T-helper 9 cell (primary cell): ENCODE measurements at places on chromosomes 3 and 15.

DNA sequence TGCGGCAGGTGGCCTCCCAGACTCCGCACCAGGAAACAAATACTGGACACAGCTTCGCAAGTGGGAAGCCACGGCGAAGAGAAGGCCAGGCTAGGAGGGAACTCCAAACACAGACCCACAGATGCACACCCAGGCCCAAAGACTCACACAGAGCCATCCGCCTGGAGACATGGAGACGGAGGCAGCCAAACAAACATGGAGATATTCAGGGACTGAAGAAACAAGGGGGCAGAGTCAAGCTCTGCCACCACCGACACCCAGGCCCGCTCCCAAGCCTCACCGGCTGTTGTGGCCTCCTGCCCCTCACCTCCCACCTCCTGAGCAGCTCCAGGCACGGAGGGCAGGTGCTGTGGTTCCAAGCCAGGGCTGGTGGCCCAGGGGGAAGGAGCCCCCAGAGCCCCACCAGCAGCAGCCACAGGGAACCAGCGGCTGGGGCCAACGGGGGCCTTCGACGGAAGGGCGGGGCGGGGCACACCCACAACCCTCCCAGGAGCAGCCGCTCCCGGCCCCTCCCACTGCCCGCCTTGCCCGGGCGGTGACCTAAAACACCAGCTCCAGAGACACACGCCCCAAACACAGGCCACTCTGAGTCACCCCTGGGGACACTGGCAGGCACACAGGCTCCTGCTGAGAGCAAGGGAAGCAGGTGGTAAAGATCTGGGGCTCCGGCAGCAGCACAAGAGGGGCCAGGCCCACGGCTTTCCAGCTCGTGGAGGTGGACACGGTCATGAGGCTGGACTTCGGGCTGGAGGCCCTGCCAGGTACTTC lies 31.9 kb downstream of the TNK2 start:
- DNase-seq, result peak; percentile 13

GRCh38 chr15:93124126-93124525 lies 35.1 kb upstream of the RGMA start:
- DNase-seq, result no peak

- DNase-seq, result peak; percentile 57
Measured at GRCh38 chr15:31197497-31198414, 96.2 kb upstream of the TRPM1 start.

- DNase-seq, result no peak
Measured at GRCh38 chr3:128573707-128574162, 76.9 kb downstream of the RPN1 start.

GRCh38 chr15:82660378-82660777 lies 13.2 kb upstream of the CPEB1 start:
- DNase-seq, result no peak

- DNase-seq, result no peak
Measured at GRCh38 chr3:111763001-111763471, 96.0 kb upstream of the PHLDB2 start.

DNA sequence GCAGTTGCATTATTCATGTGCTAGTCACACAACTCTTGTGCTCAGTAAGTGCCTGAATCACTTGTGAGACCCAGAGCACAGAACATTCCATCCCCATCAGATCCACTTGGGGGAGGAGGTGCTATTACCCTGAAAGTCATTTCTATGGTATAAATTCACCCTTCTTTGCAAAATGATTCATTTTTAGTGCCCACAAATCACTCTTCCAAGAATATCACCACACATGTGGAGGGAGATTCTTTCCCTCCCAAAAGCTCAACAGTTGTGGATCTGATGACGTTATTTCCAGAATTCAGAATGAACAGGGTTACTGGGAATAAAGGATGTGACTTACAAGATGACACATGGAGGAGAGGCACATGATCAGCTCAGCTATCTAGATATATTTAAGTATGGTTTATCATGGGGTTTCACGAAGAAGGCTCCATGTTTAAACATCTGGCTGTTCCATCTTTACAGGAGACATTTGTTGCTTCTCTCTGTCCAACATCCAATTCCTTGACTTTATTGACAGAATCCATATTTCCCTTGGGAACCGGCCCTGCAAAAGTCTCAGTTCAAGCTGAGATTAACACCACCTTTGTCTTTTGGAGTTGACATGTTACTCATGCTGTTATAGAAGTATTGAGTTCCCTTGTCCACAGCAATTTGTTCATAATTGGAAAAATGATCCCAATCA lies 214.2 kb upstream of the PROK2 start:
- DNase-seq, result no peak

DNA sequence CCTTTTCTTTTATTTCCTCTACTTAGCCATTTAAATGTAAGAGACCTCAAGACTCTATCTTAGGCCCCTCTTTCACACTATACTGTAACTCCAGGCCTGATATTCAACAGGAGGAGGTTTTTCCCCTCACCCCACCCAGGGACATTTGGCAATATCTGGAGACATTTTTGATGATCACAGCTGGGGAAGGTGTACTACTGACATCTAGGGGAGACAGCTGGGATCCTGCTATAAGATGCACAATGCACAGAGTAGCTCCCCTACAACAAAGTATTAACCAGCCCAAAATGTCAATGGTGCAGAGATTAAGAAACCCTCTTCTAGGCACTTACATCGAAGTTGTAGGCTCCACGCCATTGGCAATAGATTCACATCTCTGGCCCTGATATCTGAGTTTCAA lies 517.5 kb upstream of the UBE2E2 start:
- no peak for DNase-seq

DNA sequence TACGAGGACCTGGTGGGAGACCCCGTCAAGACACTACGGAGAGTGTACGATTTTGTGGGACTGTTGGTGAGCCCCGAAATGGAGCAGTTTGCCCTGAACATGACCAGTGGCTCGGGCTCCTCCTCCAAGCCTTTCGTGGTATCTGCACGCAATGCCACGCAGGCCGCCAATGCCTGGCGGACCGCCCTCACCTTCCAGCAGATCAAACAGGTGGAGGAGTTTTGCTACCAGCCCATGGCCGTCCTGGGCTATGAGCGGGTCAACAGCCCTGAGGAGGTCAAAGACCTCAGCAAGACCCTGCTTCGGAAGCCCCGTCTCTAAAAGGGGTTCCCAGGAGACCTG lies 2.5 kb downstream of the CHST2 start:
- no peak for DNase-seq

DNA sequence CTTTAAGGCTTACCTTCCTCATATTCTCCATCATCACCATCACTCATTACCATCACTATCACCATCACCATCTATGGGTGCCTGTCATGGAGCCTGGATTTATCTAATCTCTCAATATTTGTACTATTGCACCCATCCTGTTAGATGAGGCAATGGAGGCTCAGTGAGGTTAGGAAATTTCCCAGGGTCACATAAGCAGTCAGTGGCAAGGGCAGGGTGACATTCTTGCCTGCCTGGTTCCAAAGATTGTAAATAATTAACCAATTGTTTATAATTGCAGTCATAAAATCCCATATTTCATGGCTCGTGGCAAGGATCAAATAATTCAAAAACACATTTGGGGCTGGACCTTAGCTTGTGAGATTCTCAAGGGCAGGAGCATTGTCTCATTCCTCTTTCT lies 55.2 kb downstream of the MGLL start:
- no peak for DNase-seq

GRCh38 chr15:52728899-52729298 lies 49.7 kb upstream of the ATOSA start:
- no peak for DNase-seq

DNA sequence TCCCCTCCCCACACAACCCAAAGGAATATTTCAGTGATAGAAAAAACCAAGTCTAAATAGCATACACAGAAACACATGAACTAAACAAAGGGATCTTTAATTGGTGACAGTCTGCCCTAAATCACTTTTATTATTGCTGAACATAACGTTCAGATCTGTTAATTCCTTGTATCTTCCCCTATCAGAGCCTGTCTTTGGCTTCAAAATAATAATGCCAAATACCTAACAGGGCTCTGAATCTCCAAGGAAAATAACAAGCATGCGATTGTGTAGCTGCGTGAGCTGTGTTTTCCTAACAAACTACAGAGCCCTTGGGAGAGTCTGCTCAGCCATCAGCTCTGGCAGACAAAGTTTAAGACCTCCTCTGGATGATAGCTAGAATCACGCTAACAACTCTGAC lies 1010.1 kb downstream of the ROBO1 start:
- DNase-seq, result no peak

GRCh38 chr15:63451671-63452315 lies 52.6 kb upstream of the USP3 start:
- DNase-seq, result no peak

DNA sequence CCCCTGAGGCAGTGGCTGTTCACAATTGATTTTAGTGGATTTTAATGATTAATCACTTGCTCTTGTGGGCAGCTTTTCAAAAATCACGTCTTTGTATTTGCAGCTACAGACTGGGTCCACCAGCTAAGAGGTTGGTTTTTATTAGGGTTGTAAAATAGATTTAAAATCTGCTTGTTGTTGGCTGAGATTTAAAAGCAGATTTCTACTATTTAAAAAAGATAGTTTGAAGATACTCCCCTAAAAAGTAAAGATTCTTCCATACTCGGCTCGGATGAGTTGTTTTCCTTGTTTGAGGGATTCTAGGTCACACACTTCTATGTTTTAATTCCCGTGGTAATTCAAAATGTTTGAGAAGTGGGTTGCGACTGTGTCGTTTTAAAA lies 1.7 kb downstream of the KLHL24 start:
- no peak for DNase-seq

DNA sequence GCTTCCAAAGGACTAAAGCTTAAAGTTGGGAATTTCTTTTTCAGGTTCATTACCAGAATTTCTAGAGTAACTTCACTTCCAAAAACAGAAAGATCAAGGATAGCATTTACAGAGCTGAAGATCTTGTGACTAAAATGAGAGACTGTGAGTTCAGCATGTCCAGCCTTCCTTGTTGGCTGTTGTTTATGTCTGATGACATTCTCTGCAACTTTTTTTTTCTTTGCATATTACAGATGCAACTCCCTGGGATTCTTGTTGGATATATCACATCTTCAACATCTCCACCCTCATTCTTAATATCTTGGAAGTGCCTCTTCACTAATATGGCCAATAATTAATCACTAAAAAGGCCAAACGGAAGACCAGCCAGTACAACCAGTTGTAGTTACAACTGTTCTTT lies 86.2 kb upstream of the FRMD4B start:
- no peak for DNase-seq

GRCh38 chr3:134446800-134447199 lies 39.0 kb downstream of the ANAPC13 start:
- DNase-seq, result no peak

DNA sequence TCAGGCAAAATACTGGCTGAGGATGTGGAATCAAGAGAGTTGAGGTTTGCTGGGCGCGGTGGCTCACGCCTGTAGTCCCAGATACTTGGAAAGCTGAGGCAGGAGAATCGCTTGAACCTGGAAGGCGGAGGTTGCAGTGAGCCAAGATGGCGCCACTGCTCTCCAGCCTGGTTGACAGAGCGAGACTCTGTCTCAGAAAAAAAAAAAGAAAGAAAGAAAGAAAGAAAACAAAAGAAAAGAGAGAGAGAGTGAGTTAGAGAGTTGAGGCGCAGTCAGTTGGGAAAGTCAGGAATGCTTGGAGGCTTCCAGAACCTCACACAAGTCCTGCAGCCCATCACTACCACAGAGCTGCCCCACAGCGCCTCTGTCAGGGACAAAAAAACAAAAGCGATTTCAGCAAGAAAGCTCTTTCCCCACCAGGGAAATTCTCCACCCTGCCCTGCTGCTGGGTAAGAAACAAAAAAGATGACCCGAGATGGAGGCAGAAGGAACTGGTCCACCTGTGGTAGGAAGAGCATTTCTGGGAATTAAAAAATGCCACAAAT lies 13.8 kb downstream of the HDC start:
- no peak for DNase-seq
